ENCODE measurements at places on chromosomes 12 and 14. TPM values are rescaled to one million over a fixed set of nuclear protein-coding genes. Genes with fewer than 3 reads are reported as not detected.

SRRM4 gene
- not detected for total RNA-seq

HELB gene
- total RNA-seq: 4.1 TPM

LBHD2 gene
- total RNA-seq: not detected

SLC2A3 gene
- 8.9 TPM for total RNA-seq

LRIG3 gene
- total RNA-seq: 71.5 TPM

VRTN gene
- not detected for total RNA-seq

DPF3 gene
- total RNA-seq: 9.7 TPM

ANO4 gene
- 0.15 TPM for total RNA-seq

CTSG gene
- total RNA-seq: 10.7 TPM

ATP2A2 gene
- total RNA-seq: 248 TPM

ESPL1 gene
- total RNA-seq: 9.6 TPM

MIP gene
- not detected for total RNA-seq

TRHDE gene
- total RNA-seq: 3.9 TPM

ZFHX2 gene
- total RNA-seq: 0.49 TPM

DCN gene
- 315 TPM for total RNA-seq

RBMS2 gene
- 33.9 TPM for total RNA-seq

NYNRIN gene
- 13.2 TPM for total RNA-seq

JPH4 gene
- total RNA-seq: 0.84 TPM

PTPRO gene
- total RNA-seq: 21.9 TPM

FAM186B gene
- total RNA-seq: 0.25 TPM

PCBP2 gene
- total RNA-seq: 586 TPM

THTPA gene
- total RNA-seq: 15.7 TPM

PLEKHH1 gene
- total RNA-seq: 63.2 TPM

CD4 gene
- 18.1 TPM for total RNA-seq

CDCA3 gene
- total RNA-seq: 4.4 TPM

CLEC2D gene
- total RNA-seq: 6.2 TPM

POTEM gene
- not detected for total RNA-seq
